ENCODE measurements at places on chromosomes 16 and 17.

GRCh38 chr17:41492351-41492750 is 2.6 kb upstream of the KRT36 start:
- no peak for DNase-seq

- DNase-seq = no peak
These were observed 33.6 kb upstream of the MED9 start for GRCh38 chr17:17443173-17443572.

DNA sequence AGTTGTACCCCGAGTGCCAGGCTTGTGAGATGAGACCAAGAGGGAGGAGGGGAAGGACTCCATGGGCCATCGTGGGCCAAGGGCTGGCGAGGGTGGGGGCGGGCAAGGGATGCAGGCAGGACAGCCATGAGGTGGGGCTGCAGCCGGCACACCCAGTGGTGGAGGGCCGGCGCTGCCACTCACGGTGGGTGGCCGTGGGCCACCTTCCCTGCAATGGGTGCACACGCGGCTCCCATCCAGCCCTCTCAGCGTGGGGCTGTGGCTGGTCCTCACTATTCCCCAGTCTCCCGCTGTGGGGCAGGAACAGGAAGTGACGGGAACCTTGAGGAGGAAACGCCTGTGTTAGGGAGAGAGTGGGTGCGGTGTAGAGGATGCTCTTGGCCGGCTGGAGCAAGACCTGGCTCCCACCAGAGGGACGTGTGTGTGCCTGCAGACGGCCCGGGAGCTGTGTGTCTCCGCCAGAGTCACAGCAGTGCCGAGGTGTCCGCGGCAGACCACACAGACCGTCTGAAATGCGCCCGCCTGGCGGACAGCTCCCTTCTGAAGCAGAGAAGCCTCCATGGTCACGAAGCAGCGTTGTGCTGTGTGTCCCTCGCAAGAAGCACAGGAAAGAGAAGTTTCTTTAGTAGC is 23.6 kb downstream of the CIBAR2 start:
- no peak for DNase-seq

- no peak for DNase-seq
These were observed 176.1 kb downstream of the CCDC182 start for GRCh38 chr17:57569021-57569420.
